ENCODE measurements at places on chromosomes 6 and 20.

GRCh38 chr6:128500014-128500413 lies 20.4 kb downstream of the PTPRK start:
- no peak for DNase-seq

- DNase-seq, result no peak
Measured at GRCh38 chr6:39923394-39923793, 10.9 kb downstream of the MOCS1 start.

DNA sequence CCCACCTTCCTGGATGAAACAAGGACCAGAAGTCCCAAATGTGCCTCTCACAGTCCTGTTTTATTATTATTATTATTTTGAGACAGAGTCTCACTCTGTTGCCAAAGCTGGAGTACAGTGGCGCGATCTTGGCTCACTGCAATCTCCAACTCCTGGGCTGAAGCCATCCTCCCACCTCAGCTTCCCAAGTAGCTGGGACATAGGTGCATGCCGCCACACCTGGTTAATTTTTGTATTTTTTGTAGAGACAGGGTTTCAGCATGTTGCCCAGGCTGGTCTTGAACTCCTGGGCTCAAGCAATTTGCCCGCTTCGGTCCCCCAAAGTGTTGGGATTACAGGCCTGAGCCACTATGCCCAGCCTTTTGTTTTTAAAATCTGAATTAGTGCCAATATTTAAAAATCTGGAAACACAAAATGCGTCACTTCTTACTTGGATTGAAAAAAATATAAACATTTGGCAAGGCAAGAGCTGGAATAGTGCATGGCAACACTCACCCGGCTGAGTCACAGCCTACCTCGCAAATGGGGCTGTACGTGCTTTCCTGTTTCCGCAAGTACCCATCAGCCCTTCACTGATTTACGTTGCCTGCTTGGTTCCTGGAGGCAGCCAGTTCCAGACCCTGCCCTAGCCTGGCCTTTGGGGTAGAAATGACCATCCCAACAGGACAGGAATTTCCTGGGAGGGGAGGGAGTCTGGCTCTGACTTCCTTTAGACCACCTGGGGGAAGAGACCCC lies 6.3 kb downstream of the SDCBP2 start:
- DNase-seq, result no peak

GRCh38 chr6:111406200-111406721 lies 76.8 kb downstream of the REV3L start:
- peak; percentile 17 for DNase-seq

DNA sequence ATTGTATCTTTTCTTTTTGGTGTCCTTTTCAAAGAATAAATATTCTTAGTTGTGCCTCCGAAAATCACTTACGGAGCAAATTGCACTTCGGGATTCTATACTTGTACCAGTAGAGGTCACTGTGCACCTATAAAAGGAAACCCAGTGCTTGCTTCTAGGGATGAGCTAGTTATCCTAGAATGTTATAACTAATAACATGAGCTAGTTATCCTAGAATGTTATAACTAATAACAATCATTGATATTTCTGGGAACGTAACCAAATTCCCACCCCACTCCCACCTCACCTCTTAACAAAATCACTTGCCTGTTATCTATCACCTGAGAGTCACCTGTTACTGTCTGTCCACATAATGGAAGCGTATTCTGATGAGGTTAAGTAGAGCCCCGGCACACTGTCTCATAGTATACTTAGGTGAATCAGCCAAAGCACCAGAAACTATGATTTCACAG lies 126.9 kb upstream of the TIAM2 start:
- peak; percentile 25 for DNase-seq

- DNase-seq, result no peak
Measured at GRCh38 chr6:155177363-155177961, 86.4 kb upstream of the CLDN20 start.

DNA sequence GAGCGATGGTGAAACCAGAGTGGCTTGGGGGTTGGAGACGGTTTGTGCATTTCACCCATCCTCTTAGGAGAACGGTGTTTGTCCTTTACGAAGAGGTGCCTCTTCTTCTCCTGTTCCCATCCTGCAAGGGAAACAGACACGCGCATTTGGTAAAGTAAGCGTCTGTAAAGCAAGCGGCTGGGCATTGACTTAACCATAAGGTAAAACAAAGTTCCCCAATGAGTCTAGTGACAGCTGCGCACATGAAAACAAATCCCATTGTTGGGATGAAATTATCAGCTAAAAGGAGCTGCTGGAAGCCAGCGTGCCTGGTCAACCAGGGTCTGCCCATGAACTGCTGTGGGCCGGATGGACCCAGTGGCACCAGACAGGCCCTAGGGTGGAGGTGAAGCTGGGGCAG lies 5.8 kb downstream of the BHLHE23 start:
- no peak for DNase-seq

DNA sequence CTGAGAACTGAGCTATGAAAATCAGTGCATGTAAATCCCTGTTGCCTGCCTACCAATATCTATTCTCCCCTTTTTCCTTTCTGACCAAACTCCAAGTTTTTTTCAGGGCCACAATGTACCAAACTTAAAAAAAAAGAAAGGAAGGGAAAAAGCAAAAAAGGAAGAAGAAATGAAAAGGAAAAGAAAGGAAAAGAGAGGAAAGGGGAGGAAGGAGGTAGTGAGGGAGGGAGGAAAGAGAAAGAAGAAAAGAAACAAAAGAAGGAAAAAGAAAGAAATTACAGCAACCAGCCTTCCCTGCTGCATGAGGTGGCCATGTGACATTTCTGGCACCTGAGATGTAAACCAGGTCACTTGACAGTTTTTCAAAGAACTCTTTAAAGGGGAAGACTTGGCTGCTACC lies 4.4 kb downstream of the CNKSR3 start:
- DNase-seq, result no peak

- no peak for DNase-seq
Measured at GRCh38 chr6:107894809-107895396, 63.1 kb downstream of the SEC63 start.

GRCh38 chr6:11093376-11093625 lies 333 bp upstream of the SMIM13 start:
- no peak for DNase-seq

DNA sequence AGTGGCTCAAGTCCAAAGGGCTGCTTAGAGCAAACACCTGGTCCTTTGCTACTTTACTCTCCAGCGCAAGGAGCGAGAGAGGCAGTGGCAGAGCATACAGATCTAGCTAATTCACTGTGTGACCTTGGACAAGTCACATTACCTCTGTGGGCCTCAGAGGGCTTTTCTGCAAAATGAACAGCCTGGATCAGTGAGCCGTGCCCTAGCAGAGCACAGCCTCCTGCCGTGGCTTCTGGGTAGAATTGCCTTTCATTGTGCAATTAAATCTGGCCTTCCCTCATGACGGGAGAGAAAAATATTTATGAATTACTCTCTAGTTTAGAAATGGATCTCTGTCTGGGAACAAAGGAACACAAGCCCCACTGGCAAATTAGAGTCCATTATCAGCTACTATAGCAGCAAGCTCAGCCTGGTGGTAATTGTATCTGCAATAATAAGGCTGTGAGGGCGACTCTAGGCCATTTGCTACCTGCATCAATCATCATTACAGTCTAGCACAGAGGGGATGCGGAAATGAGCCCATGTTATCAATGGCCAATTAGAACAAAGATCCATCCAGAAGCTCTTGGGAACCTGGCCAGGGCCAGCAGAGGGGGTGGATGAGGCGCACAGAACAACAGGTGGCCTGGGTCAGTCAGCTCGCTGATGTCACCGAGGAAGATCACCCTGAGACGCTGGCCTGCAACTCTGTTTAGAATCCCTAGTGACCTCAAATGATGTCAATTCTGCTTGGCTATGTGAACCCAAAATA lies 114.2 kb upstream of the LY86 start:
- no peak for DNase-seq

- no peak for DNase-seq
Measured at GRCh38 chr6:139800837-139801236, 426.4 kb upstream of the CITED2 start.

DNA sequence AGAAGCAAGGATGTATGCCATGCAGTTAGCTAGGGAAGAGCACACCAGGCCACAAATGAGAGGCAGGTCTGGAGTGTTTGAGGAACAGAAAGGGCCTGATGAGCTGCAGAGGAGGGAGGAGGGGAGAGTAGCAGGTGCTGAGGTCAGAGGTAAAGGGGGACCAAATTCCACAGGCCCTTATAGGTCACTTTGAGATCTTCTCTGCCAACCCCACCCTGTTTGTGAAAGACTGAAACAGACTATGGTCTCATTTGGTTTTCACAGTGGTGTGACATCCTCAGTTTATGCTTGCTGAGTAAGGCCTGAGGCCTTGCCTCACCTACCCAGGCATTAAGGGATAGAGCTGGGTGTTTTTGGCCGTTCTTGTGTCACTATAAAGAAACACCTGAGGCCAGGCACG lies 187.7 kb upstream of the MYLIP start:
- DNase-seq, result no peak

GRCh38 chr6:32679492-32679891 lies 13.0 kb upstream of the HLA-DQB1 start:
- no peak for DNase-seq

DNA sequence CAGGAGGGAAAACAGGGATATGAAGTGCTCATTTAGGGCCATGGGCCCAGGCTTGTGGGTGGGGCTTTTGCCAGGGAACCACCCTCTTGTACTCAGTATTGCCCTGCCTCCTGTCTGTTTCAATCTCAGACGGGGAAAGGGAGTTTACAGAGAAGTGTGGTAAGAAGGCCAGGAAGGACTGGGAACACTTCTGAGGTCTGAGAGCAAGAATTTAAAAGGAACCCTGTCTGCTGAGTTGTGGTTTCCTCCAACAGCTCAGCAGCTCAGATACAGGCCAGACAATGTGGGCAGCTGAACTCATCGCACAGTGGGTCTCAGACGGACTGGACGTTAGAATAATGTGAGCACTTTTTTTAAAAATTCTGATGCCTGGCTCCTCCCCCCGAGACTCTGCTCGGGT lies 354.1 kb upstream of the ARID1B start:
- DNase-seq, result no peak

GRCh38 chr6:52981222-52981900 lies 13.7 kb downstream of the GSTA4 start:
- DNase-seq, result no peak

DNA sequence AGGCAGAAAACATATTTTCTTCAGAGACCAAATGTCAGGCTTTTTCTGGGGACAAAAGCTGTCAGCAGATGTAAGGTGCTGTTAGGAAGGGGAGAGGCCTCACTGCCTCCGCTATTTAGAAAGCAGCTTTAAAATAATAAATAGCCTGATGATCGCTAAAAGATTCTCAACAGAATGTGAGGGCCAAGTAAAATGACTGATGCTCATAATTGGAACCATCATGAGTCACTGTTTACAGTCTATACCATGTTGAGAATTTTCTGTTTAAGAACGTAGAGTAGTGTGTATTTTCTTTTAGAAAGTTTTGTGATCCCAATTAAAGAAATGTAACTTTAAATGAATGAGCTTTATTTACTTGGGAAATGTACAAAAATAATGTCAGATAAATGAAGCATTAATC lies 220.0 kb downstream of the CLIC5 start:
- no peak for DNase-seq

DNA sequence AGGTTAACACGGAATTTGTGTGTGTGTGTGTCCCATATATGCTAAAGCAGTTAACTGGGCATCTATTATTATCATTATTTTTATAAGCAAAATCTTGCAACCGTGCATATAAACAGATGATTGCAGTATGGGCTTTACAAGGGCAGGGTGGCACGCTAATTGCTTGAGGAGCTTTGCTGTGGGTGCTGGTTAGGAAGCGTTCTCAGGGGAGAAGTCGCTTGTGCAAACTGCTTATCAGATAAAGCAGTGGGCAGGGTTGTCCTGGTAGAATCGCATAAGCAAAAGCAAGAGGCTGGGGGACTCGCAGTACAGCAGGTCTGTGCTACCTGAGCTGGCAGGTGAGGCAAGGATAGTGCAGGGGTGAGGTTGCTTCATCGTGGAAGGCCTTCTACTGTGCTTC lies 9.7 kb upstream of the CCN6 start:
- DNase-seq, result no peak

DNA sequence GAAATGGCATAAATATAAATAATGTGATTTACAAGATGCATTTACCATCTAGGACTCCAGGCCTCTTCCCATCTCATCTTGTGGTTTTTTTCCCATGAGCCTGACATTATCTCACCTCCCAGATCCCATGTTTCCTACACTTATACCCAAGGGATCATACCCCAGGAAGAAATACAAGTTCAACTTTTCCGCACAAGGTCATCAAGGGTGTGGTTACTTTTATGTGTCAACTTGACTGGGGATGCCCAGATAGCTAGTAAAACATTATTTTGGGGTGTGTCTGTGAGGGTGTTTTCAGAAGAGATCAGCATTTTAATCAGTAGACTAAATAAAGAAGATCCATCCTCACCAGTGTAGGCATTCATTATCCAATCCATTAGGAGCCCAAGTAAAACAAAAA lies 176.3 kb upstream of the TNFAIP3 start:
- no peak for DNase-seq

DNA sequence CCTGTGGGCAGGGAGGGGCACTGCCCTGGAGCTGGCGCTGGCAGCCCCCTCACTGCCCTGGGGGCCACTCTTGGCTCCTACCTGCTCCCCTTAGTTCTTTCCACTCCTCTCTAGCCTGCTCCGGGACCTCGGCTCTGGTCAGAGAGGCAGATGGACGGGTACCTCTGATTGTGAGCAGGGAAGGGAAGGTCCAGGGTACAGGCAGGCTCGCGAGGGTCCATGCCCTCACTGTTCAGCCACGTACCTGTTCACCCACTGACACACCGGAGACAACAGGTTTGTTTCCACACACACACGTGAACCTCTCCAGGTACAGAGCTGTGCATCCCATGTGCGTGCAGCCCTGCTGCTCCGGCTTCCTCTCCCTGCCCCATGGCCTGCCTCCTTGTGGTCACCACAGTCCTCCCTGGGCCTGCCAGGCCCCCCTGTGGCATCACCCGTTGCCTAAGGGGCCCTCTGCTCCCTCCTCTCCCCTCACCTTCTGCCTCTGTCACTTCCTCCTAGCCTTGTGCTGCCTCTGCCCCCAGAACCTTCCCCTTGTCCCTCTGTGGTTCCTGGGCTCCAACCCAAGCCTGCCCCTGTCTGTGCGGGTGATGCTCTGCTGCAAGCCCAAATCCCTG lies 2.3 kb downstream of the EMILIN3 start:
- no peak for DNase-seq

- DNase-seq, result no peak
Measured at GRCh38 chr6:71886184-71887005, at the start of gene RIMS1. RIMS1 (plus strand) TSS chr6:71886550; CDS start chr6:71887024, 474 bp downstream.

DNA sequence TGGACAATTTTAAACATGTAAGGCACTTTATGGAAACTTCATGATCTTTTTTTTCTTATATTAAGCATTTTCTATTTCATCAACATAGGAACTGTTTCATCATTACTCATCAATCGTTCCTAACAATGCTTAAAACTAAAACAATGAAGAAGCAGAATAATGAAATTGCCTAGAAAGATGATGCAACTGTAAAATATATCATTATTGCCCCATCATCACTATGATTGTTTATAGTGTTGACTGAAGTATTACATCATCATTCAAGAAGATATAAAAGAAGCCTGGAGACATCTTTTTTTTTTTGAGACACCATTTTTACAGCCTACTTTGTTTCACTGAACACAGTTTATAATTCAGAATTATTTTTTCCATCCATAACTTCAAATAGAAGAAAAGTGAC lies 147.2 kb downstream of the TRDN start:
- no peak for DNase-seq
